ENCODE measurements at places on chromosomes 4 and X.

DNA sequence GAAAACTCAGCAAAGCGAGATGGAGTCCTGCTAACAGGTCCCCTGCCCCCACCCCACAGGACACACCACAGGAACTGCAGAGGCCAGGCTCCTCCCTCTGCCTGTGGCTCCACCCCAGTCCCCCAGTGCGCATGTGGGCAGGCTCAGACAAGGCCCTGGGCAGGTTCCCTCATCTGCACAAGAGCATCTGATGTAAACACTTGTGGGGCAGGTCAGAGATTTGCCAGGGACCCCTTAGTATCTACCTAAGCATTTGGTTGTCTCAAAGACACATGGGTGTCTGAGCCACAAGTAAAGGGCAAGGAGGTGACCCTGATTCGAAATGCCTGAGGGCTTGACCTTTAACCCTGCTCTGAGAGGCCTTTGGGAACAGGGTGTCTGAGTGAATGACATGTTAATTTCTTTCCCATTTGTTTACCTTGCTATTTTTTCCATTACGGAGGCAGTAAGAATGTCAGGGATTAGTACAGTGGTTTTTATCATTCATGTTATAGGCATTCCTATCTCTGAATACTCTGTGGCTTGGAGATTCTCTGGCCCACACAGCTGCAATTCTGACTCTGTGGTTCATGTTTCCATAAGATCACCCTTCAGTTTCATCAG lies 85.3 kb downstream of the ZNF518B start:
- DNase-seq, result no peak

- no peak for DNase-seq
Measured at GRCh38 chr4:146265950-146266490, 51.7 kb downstream of the REELD1 start.

- DNase-seq, result no peak
Measured at GRCh38 chr4:36348403-36348938, 67.1 kb downstream of the DTHD1 start.

- no peak for DNase-seq
Measured at GRCh38 chr4:95432466-95432865, 116.3 kb downstream of the UNC5C start.

DNA sequence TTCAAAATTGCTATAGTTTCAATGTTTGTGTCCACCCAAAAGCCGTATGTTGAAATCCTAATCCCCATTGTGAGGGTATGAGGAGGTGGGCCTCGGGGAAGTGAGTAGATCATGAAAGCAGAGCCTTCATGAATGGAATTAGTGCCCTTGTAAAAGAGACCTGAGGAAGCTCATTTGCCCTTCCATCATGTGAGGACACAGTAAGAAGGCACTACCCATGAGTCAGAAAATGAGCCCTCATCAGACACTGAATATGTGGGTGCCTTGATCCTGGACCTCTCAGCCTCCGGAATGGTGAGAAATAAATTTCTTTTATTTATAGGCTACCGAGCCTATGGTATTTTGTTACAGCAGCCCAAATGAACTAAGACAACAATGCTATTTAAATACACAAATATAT lies 57.7 kb upstream of the EFHC2 start:
- DNase-seq, result no peak

- DNase-seq, result no peak
Measured at GRCh38 chrX:40570346-40571093, 10.2 kb upstream of the ATP6AP2 start.

DNA sequence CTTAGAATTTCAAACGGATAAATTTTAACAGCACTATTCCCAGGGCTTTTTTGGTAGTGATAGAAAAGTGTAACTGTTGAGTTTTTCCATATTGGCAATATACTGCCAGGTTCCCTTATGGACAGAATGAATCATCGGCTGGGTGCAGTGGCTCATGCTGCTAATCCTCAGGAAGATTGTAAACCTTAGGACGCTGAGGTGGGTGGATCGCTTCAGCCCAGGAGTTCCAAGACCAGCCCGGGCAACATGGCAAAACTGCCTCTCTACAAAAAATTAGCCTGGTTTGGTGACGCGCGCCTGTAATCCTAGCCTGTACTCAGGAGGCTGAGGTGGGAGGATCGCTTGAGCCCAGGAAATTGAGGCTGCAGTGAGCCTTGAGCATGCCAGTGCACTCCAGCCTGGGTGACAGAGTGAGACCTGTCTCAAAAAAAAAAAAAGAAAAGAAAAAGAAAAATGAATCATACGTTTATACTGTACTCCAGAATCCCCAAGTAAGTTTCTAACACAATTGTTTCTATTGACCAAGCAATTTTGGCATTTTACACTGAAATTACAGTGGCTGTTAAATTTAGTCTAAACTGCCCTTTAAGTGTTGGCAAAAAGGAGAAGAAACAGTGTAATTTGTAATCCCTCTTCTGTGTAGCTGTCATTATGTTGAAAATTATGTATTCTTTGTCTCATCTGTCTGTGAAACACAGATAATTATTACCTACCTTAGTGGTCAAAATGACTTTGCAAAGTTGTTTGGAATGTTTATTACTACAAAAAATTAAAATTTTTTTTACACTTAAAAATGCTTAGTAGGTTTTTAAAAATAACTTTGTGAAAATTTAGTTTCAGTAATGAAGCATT lies 1.8 kb downstream of the SLC30A9 start:
- no peak for DNase-seq

DNA sequence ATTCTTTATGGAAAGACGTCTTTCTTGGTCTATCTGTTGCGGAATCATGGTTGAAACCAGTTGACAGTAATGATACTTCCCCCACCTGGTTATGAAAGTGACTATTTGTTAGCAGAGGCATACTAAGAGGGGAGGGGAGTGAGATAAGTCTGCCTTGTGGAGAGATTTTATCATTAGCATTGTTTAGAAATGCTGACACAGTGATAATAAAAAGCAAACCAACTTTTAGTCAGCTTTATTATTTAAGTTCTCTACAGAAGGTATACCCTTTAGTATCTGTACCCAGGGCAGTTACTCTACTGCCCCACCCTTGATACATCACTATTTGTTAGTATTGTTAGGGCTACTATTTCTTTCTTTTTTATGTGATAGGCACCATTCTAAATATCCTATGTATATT lies 26.9 kb upstream of the IL1RAPL2 start:
- DNase-seq, result no peak

DNA sequence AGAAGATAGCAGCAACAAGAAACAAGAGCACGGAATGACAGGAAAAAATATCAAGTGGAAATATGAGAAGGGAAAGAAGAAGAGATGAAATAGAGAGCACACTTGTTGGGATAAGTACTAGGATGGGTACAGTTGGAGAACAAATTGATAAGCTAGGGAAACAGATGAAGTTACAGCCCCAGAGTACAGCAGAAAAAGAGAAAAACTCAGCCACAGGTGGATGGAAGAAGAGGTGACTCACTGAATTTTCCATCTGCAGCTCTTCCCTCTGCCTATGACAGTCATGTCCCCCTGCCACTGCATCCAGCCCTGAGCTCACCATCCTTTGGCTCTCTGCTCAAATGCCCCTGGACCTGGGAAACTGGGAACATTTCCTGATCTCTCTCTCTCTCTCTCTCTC lies 209.0 kb downstream of the BCOR start:
- no peak for DNase-seq

DNA sequence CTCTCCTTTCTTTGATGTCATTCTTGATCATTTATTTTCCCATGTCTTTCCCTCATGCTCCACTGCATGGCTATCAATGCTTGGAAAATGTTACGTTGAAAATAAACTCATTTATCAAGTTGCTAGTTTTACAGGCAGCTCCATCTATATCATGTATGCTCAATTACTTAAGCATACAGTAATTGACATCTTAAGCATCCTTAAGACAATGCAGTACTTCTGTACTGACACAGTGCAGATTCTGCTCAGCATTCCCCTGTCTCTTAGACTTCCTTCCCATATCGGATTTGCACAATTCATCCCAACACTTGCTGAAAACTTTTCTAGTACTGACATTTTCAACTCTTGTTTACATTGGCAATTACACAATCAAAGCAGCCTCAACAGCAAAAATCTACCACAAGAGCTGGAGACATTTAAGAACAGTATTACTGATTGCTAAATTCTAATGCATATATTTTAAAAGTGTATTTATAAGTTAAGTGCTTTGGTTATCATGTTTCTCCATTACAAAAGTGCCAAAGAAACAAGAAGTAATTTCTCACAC lies 165.6 kb downstream of the ATP10D start:
- no peak for DNase-seq

GRCh38 chrX:618761-619450 lies 11.7 kb upstream of the SHOX start:
- DNase-seq, result no peak
